ENCODE measurements at places on chromosomes 12 and 14.

DNA sequence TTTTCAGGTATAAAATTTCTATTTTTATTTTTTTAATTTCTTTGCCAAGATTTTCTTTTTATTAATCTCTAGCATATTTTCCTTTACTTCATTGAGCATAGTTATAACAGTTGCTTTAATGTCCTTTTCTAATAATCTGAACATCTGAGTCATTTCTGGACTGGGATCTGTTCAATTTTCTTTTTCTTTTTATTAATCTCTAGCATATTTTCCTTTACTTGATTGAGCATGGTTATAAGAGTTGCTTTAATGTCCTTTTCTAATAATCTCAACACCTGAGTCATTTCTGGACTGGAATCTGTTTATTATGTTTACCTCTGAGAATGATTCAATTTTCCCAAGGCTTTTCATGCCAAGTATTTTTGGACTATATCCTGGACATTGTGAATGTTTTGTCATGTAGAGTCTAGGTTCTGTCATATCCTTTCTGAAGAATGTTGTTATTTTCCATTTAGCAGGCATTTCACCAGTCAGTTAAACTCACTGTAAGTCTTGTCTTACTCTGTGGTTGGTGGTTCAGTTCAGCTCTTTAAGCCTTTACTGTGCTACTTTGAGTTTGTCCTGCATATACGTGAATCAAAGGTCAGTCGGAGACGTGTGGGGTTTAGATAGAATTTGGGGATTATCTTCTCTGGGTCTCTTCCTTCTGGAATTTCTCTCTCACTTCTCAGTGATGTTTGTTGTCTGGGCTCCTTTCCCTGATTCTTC is 20.3 kb downstream of the TTC6 start:
- DNase-seq = no peak

- no peak for DNase-seq
Observed at GRCh38 chr14:47189911-47190484, 485.4 kb downstream of the MDGA2 start.

GRCh38 chr12:58804749-58805148 is 115.6 kb downstream of the LRIG3 start:
- DNase-seq = no peak

DNA sequence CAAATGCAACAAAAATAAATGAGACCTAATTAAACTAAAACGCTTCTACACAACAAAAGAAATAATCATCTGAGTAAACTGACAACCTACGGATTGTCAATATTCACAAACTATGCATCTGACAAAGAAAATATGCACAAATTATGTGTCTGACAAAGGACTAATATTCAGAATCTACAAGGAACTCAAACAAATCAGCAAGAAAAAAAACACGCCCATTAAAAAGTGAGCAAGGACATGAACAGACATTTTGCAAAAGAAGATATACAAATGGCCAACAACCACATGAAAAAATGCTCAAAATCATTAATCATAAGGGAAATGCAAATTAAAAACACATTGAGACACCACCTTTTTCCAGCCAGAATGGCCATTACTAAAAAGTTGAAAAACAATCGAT is 37.0 kb downstream of the BLTP3B start:
- no peak for DNase-seq

- DNase-seq = no peak
Observed at GRCh38 chr14:50092006-50092555, 24.3 kb downstream of the VCPKMT start.

- DNase-seq = no peak
Observed at GRCh38 chr12:64752833-64753238, 6.4 kb downstream of the GNS start.

DNA sequence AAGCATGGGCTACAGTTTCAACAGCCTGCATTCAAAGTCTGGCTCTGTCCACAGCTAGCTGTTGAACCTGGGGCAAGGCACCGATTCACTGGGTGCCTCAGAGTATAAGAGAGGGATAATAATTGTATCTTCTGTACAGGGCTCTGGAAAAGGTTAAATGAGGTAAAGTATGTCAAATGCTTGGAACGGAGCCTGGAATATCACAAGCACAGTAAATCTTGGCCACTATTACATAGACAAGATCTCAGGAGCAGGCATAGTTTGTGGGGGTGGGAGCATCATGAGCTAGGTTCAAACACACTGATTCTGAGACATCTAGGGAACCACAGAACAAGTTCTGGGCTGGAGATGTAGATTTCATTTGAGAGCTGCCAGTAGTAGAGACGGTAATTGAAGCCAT is 203.7 kb upstream of the NUDT4 start:
- peak; percentile 35 for DNase-seq

GRCh38 chr14:61120576-61120975 is 139.5 kb downstream of the SLC38A6 start:
- DNase-seq = no peak

DNA sequence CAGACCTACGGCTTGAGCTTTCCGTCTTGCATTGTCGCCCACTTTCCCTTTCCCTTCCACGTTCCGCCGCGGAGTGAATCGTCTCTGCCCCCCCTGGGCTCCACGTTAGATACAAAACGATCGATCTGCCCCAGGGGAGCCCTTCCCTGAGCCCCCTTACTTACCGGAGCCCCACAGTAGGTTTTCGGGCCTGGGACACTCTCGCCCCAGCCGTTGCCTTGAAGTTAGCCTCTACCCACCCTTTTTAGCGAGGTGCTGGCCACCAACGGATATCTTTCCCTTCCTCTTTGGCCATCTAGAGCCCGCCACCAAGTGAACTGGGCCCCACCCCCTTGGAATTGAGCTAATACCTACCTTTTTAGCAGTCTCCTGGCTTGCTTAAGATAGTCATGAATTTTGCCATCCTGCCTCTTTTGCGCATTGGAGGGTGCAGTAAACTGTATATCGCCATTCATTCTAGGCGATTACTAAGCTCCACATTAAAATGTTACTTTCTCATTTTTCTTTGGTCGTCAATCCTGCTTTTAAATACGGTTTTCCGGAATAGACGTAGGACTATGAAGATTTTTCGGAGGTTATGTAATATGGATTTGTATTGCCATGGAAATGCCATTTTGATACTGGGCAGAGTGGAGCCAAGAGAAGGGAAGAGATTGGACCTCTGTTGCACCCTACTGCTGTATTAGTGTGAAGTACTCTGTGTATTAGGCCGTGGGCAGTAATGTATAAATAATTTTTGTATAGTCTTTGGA is 764 bp downstream of the RBM25 start:
- DNase-seq = no peak

DNA sequence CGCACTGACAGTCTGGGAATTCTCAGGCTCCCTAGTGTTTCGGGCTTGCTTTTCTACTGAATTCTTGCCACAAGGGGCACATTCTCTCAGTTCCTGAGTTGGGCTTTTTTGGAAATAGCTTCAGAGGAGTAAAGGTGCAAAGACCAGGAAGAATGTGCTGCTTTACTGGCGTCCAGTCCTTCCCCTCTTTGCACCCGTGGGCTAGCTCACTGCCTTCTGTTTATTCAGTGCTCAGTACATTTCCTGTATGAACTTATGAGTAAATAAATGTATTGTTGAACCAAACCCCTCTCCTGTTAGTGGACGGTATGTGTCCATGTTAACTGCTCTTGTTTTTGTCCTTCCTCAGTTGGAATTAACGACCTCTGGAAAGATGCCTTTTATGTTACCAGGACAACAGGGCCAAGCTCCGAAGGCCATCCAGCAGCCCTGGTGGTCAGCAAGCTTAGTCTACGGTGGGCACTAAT is 24.0 kb downstream of the GSG1 start:
- DNase-seq = no peak

DNA sequence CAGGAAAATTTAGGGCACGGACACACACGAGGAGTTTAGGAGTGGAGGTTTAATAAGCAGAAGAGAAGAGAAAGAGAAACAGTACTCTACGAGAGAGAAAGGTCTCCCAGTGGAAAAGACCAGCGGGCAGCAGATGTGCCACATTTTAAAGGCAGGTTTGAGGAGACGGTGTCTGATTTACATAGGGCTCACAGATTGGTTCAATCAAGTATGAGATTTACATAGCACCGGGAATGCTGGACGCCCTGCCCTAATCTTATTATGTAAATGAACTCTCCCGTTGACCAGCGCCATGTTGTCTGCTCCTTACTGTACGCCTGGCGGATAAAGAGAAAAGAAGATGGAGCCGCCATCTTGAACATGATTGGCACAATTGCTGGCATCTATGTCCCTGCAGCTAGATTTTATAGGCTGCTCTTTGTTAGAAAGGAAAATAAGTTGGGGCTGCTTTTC is 17.9 kb downstream of the NFKBIA start:
- peak; percentile 49 for DNase-seq

- no peak for DNase-seq
Observed at GRCh38 chr12:99024870-99025269, 379.8 kb downstream of the APAF1 start.

DNA sequence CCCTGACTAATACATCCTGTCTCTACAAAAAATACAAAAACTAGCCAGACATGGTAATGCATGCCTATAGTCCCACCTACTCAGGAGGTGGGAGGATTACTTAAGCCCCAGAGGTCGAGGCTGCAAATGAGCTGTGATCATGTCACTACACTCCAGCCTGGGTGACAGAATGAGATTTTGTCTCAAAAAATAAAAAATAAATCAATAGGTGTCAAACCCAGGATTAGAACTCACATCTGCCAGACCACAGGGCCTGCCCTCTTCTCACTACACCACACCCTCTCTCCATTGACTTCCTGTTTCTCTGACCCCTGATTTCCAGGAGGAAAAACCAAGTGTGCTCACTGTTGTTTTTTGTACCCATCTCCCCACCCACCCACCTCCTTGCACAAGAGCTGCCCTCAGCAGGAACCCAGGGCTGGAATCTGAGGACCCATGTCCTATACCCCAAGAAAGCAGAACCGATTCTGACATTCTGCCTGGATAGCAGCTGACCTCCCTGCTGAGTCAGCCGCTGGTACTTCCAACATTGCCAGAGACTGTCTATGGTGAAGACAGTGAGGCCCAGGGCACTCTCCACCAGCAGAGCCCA is 6.2 kb downstream of the CMKLR1 start:
- peak; percentile 50 for DNase-seq

DNA sequence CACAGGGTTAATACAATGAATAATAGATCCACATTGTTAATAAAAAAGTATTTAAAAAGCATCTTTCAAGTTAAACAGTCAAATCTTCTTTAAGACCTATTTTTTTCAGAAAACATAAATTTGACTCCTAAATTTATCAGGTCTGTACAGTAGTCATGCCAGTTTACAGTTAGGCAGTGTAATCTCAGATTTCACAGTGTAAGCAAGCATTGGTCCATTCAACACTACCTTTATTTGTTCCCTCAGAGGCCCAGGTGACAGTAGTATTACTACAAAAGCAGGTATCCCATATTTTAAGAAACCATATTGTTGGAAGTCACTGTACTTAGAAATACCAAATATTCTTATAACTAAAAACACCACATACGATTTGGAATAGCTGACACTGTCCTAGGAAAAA is 6.1 kb downstream of the ATP2B1 start:
- DNase-seq = no peak

GRCh38 chr14:29898470-29898869 is 29.2 kb downstream of the PRKD1 start:
- no peak for DNase-seq

- DNase-seq = no peak
Observed at GRCh38 chr12:31249356-31249755, 76.6 kb downstream of the SINHCAF start.

- no peak for DNase-seq
Observed at GRCh38 chr14:66434464-66434863, 51.7 kb upstream of the CCDC196 start.

- DNase-seq = no peak
Observed at GRCh38 chr12:129193263-129193871, 340.1 kb downstream of the GLT1D1 start.

GRCh38 chr12:112331886-112332285 is 50.3 kb downstream of the HECTD4 start:
- no peak for DNase-seq

DNA sequence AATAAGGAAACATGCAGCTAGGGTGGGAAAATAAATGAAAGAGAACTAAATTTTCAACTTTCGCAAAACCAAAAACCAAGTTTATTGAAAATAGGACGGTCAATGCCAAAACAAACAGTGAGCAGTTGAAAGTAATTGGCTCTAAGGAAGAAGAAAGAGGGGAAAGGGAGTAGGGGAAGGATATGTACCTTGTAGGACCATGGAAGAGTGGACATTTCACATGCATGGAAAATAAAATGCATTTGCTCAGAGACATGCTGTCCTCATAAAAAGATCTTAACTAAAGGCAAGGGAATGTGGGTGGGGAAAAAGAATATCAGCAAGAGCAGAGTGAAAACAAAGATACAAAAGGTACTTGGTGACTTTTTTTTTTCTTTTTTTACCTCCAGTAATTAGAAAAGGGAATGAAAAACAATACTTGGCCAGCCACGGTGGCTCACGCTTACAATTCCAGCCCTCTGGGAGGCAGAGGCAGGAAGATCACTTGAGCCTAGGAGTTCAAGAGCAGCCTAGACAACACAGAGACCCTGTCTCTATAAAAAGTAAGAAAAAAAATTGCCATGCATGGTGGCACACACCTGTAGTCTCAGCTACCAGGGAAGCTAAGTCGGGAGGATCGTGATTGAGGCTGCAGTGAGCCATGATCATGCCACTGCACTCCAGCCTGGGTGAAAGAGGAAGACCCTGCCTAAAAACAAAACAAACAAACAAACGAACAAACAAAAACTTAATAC is 6.6 kb downstream of the TXNDC16 start:
- DNase-seq = no peak

DNA sequence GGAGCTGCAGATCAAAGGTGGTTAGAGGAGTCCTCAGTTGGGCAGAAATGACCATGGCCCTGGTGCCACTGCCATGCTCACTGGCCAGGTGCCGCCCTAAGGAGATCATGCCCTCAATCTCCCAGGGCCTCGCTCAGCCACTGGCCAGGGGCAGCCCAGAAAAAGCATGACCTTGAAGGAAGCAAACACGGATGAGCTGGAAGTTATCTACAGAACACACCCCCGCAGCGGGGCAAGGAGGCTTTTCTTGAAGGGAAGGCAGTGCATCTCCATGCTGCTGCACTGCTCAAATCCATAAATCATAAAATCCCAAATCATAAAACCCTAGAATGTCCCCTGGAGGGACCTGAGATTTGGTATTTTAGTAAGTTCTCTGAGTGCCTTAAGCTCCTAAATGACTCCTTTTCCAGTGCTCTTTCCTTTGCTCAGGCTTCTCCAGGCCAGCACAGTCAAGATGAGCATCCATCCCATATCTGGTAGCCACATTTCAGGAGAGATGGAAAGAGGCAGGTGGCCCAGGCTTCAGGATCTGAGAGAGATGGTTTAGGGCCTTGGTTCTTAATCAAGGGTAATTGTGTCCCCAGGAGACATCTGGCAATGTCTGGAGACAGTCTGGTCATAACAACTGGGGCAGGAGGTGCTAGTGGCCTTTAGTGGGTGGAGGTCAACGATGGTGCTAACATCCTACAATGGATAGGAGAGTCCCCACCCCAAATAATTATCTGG is 217.3 kb downstream of the RBM19 start:
- no peak for DNase-seq

GRCh38 chr12:49288412-49288853 is 6.5 kb upstream of the PRPH start:
- no peak for DNase-seq

- no peak for DNase-seq
Observed at GRCh38 chr12:121300083-121300819, 3.7 kb upstream of the CAMKK2 start.

Measured in left ventricle myocardium superior (tissue), 1 donor.